ENCODE measurements at places on chromosomes 5 and 9.

DNA sequence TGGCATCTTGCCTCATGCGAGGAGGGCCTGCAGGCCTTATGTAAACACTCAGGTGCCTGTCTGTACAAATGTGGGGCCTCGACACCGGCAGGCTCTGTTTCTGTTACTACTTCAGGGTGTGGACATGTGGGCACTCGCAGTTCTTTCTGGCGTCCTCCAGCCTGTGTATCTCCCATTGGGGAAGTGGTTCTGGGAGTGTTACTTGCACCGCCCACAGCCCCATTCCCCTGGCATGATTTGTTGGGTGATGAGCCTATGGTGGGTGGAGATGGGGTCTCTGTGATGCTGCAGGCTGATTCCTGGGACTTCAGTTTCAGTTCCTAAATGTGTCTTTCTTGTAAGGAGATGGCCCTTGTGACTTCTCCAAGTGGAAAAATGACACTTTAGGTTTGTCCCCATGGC lies 82.1 kb upstream of the PITX1 start:
- DNase-seq, result peak; percentile 98

DNA sequence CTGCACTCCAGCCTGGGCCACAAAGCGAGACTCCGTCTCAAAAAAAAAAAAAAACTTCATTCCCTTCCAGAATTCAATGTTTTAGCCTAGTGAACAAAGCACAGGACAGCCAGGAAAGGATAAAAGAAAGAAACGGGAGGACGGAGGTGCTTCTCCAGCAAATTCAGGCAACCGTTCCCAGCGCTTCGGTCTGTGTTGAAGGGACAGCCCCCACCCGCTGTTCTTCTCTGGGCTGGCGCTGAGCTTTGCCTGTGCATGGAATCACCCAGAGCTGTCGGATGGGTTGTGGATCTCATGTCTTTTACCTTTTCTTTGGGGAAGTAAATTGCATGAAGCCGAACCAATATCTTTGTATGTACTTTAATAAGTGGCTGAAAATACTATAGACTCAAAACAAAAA lies 248.4 kb upstream of the IRX2 start:
- no peak for DNase-seq

GRCh38 chr9:94528886-94529285 lies 26.0 kb upstream of the PCAT7 start:
- no peak for DNase-seq

DNA sequence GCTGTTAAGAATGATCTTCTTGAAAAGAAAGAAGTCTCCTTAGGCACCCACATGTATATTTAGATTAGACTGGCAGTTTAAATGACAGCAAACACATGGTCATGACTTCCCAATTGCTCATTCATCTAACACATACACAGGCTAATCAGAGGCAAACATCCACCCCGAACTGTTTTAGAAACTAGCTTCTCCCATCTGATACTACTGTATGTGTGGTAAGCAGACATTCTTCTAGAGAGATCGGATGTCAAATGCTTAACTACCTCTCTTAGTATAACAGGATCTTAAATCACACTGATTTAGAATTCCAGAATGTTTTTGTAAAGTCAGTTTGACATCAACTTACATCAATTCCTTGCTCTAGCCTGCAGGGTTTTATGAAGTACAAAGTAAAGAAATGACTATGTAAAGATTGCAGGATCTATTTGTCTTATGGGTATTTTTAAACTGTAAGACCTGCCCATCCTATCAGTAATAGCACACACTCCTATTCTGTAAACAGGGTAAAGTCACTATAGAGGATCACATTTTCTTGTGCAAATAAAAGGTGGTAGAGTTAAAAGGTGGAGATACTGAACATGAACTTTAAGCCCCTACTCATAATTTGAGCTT lies 239.7 kb downstream of the MLLT3 start:
- DNase-seq, result no peak

- no peak for DNase-seq
Observed at GRCh38 chr5:35440409-35440808, 177.3 kb upstream of the SPEF2 start.

DNA sequence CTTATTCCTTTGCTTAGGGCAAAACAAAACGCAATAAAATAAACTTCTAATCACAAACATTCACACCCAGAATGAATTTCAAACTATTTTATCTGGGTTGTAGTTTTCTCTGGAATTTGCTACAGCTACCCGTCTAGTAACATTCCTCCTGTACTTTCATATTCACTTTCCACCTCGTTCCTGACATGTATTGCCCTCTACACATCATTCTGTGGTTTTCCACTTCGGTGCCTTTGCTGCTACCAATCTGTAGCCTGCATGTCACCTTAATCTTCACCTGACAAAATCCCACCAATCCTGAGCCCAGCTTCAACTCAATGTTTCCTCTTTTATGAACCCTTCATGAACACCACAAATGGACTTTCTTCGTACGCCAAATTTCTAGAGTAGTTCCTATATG lies 694.1 kb upstream of the C9orf72 start:
- DNase-seq, result no peak

GRCh38 chr9:104900871-104901270 lies 27.1 kb downstream of the ABCA1 start:
- DNase-seq, result no peak

- DNase-seq, result no peak
Observed at GRCh38 chr5:142883025-142883424, 112.8 kb downstream of the ARHGAP26 start.

DNA sequence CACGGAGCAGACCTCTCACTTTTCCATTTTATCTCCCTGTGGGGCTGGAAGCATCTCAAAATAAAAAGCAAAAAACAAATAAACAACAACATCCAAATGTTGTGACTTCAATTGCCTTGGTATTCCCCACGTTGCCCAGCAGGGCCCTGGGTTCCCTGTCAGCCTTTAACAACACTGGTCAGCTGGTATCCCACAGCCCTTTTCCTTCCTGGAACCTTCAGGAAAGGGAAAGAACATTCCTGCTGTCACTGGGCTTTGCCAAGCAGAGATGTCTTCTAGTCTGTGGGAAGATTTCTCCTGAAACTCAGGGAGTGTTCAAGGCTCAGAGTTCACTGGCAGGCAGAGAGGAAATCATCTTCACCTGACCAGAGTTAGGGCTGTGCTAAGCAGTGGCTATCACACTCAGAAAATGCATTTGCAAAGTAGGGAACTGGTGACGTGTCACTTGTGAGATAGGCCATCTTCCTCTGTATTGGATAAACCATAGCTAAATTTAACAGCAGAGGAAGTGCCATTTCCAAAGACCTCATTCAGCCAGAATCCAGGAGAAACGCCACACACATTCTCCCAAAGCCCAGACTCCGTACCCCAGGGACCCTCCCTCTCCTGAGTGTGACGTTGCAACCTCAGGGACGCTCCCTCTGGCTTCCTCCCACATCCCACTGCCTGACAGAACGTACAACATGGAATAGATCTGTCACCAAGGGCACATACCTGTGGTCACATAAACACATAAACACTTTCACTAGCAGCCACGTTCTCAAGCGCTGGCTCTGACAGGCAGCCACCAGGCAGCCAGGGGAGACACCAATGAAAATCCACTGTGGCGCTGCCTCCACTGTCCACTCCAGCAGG lies 274.0 kb upstream of the DAPK1 start:
- no peak for DNase-seq

GRCh38 chr5:36607114-36607571 lies 737 bp downstream of the SLC1A3 start:
- peak; percentile 71 for DNase-seq

DNA sequence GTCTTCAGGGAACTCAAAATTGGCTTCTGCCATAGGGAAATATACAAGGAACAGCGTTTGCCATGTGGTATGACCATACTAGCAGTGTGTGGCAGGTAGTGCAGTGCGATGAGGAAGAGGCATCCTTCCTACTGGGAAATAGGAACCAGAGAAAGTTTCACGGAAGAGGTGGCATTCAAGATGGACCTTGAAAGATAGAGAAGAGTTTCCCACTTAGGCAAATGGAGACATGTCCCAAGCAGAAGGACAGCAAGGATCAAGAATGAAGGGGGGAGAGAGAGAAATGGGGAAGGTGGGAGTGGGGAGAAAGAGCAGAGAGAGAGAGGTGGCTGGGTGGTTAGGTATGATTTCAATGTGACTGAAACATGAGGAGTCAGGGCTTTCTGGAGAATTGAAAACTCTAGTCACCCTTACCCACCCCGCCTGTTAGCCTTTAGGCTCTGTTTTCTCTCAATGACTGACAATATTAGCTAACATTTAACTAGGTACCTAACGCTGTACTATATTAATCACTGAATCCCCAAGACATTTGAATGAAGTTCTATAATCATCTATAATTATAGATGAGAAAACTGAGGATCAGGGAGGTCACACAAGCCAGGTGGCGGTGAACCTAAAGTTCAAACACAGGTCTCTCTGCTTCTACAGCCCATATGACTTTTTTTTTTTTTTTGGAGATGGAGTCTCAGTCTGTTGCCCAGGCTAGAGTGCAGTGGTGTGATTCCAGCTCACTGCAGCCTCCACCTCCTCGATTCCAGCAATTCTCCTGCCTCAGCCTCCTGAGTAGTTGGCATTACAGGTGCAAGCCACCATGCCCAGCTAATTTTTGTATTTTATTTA lies 171.3 kb downstream of the NR3C1 start:
- DNase-seq, result no peak

DNA sequence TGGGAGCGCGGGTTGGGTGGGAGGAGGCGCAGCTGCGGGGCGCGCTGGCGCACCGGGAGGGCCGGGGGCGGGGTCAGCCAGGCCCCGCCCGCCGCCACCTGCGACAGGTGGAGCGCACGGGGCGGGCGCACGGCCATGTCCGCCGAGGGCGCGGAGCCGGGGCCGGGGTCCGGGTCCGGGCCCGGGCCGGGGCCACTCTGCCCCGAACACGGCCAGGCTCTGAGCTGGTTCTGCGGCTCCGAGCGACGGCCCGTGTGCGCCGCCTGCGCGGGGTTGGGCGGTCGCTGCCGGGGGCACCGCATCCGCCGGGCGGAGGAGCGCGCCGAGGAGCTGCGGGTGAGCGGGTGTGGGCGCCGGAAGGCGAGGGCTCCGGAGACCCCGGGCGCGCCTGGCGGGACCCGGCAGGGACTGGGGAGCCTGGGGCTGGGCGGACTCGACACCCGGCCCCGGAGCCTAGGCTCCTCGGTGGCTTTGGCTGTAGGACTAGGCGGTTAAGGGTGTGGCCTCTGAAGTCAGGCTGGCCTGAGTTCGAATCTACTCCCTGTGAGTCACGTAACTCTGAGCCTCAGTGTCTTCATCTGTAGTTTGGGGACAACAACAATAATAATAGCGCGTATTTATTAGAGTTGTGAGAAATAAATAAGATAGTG lies at the start of gene BSPRY:
TSS of gene BSPRY (plus strand) at position 97 of the 650 bp plus-strand sequence. CDS start at position 136, 39 bp downstream.
- DNase-seq, result no peak

DNA sequence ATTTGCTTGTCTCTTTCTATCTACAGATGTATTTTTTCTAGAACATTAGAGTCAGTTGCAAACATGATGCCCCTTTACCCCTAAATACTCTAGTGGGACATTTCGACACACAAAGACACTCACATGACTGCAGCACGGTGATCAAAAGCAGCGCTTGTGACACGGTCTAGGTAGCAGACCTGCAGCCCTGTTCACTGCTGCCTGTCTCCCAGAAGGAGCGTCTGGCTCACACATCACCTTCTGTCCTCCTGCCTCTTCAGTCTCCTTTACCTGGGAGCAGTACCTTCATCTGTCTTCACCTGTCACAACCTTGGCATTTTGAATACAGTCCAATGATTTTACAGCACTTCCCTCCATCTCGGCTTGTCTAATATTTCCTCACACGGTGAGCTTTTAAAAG lies 51.9 kb upstream of the SH3PXD2B start:
- DNase-seq, result no peak

- peak; percentile 80 for DNase-seq
Observed at GRCh38 chr5:79107020-79107796, 4.4 kb upstream of the BHMT start.

DNA sequence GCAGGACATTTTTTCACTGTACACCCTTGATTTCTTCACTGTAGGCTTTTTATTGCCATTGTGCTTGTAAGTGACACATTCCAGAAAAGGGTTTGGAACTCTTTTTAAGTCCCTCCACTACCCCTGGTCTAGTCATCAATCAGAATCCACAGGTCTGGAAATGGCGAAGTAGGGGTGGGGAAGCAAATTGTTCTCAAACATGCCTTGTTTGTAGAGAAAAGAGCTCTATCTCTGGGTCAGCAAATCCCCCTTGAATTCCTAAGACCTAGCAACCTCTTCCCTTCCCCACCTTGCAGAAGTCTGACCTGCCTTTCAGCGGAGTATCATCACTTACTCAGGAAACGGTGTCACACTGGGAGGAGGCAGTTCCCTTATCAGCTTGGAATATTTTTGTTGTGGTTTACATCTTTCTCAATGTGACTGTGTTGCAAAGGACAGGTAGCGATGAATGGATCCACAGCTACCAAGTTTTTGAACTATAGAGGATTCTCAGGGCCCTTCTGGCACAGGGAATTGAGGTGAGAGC lies 3.2 kb downstream of the SH3RF2 start:
- DNase-seq, result no peak

GRCh38 chr5:43207601-43208000 lies 15.6 kb downstream of the NIM1K start:
- DNase-seq, result no peak

DNA sequence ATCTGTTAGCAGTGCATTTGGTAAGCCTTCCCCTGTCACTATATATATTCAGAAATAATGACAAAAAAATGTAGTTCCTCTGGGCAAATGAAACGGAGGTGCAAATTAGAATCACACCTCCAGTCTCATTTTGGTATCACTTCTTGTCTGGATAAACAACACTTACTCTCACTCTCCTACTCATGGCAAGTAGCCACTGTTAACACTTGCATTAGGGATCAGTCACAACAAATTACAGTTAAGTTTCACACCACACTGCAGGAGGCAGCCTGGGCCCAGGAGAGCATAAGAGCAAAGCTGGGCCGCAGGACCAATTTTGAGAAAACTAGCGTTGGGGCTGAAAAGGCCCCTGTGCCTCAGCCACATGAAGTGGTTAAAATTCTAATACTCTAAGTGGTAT lies 161.0 kb downstream of the ELAVL2 start:
- DNase-seq, result no peak

DNA sequence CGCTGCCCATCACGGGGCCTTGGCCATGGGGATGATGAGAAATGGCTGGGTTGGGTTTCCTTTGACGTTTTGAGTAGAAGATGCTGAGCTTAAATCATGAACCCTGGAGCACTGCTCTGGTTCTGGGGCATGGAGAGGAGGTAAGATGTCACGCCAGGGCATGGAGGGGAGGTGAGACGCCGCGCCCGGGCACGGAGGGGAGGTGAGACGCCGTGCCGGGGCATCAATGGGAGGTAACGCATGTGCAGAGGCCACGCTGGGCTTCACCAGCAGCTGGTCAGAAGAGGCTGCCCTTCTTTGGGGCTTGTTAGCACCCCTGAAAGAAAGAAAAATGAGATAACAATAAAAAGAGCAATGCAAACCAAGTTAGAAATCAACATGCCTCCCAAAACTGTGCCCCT lies 322.5 kb upstream of the IRX4 start:
- DNase-seq, result no peak

DNA sequence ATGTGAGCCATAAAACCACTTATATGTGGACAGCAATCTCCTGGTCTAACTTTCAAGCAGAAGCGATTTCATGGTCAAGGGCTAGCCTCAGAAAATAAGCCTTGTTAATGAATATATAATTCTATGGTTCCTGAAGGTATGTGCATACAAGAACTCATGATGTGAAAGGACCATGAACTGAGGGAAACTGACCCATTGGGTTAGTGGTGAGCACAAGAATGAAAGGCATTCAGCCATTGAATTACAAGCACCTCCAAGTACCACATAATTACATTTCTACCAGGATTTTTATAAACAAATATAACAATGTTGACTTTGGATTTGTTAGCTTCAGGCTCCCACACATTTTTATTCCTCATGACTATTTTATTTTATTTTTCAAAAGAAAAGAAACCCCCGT lies 459.0 kb downstream of the TLE4 start:
- DNase-seq, result no peak

All from inflammatory macrophage (primary cell).